ENCODE measurements at places on chromosomes 5 and 9.

- DNase-seq = no peak
Measured at GRCh38 chr9:109181284-109181683, 14.2 kb upstream of the FRRS1L start.

- DNase-seq = no peak
Measured at GRCh38 chr9:81849631-81850259, 78.5 kb upstream of the SPATA31D4 start.

DNA sequence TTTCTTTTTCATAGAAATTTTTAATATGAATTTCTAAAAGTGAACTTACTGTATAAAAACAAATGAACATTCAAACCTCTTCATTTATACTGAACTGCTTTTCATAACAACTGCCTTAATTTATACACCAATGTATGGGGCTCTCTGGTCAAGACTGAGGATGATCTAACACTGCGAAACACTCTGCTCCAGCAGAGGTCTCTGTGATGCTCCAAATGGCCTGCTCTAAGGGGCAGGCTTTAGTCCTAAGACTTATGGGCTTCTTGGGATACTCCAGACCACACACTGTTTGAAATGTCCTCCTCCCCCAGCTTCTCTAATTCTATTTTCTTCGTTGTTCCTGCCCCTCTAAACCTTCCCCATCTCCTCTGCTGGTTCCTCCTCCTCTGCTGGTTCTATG is 58.5 kb downstream of the LIFR start:
- no peak for DNase-seq

- no peak for DNase-seq
Measured at GRCh38 chr5:170368586-170368985, 20.6 kb downstream of the KCNMB1 start.

DNA sequence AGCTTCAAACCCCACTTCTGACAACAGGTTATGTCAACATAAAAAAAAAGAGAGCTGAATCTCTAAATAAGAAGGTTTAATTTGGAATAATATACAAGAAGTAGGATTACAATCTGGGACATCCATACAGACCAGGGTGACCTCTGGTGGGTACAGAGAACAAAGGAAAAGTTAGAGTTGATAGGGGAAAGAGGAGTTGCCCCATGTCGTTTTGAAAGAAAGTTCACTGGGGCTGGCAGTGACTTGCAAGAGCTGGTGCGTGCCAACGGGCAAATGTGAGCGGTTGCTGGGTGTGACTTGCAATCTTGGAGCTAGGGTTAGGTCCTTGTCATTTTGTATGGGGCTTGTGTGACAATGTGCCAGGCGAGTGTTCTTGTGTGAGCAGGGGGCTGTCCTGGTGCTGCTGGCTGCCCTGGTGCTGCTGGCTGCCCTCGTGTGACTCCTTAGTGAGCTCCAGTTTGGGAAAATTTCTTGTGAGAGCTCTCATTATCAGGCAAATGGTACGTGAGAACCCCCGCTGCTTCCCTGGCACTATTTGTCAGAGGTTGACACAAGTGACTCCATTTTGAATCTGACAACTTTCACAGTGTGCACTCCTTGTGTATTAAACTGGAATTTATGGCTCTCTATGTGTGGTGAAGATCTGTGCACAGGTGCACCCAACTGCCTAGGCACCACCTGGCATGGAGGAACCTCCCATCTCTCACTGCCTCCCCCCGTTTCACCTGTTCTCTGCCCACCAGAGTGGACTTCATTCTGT is 69.8 kb downstream of the UBE2QL1 start:
- DNase-seq = no peak

DNA sequence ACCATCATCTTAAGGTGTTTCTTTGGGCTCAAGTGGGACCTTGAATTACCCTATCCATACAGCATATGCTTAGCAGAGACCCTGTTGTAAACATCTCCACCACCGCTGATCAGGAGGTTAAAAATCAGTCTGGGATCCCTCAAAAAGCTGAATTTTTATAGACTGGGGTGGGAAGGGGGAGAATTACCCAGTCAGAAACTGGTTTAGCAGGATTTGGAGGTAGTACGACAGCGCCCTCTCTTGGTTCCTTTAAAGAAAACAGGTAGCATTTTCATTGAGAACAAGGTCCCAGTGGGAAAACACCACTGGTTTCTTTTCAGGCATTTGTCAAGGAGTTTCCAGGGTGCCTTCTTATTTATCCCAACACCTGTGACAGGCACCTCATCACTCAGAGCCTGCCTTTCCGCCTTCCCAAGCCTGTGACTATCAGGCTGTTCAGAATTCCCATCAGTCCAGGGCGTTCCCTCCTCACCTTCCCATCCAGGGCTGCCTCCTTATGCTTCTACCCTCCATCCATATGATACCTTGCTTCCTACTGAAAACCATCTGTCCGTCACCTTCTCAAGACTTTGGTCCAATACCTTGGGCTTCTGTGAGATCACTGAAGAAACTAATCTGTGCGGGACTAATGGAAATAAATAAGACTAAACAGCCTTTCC is 203.8 kb upstream of the RAI14 start:
- no peak for DNase-seq

GRCh38 chr9:87678650-87679355 is 47.1 kb upstream of the CTSL start:
- no peak for DNase-seq

GRCh38 chr9:34102796-34103195 is 23.7 kb downstream of the DCAF12 start:
- DNase-seq = no peak

DNA sequence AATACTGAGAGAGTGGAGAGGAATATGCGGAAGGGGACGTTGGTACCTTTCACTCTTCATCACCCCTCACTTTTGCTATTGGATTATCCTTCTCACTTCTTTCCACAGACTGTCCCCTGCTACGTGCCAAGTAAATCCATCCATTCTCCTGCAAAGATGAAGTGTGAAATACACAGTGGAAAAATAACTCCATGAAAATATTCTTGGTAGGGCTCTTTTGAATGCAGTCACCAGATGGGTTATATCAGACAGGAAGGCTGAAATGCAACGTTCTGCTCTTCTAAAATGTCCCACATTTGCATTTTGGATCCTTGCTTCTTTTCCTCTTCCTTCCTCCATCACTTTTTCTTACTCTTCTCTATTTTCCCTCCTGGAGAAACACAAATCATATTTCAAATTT is 510.3 kb upstream of the CLINT1 start:
- no peak for DNase-seq

DNA sequence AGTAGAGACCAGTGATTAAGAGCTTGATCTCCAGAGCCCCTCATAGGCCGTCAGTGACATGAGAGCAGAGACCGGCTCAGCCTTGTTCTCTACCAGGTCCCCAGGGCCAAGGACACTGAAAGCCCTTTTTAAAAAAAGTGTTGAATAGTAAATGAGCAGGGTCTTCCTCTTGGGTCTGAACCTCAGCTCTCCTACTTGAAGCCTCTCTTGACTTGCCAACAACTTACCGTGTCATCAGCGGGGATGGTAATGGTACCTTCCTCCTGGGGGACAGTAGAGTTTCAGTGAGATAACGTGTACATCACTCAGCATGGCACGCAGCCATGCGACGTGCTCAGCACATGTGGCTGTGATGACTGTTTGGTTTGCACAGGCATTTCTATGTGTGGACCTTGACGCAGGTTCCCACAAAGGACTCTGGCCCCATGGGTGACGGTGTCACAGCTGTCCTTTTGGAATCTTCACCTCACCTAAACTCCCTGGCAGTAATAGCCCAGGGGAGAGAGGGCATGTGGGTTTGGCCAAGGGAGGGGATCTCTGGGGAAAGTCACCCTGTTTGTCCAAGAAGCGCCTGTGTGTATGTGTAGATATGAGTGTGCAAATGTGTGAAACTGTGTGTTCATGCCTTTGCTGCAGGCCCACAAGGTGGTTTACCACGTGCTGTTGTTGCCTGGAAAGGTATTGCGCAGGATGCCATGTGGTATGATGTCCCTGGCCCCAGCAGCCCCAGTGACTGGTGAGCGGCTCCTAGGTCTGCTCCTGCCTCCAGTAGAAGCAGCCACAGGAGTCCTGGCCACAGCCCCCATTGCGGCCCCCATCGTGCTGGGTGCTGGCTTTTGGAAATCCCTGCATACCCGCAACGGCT is 18.7 kb downstream of the ERGIC1 start:
- no peak for DNase-seq

- no peak for DNase-seq
Measured at GRCh38 chr5:111810112-111810511, 53.1 kb upstream of the NREP start.

- no peak for DNase-seq
Measured at GRCh38 chr5:6829150-6829784, 116.0 kb downstream of the TENT4A start.

DNA sequence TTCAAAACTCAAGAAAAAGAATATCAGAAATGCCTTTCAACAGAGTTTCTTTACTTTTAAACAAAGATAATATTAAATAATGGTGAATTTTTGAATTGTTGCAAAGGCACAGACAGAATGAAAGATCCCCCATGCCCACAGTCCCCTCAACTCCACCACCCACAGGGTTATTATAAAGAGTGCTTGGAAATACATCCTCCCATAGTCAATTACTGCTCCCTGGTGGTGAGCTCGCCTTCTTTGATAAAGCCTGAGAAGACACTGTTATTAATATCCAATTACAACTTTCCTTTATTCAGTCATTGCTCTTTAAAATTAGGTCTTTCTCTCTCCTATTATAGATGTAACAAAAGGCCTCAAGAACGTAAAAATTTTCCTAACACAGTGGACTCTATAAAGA is 490.2 kb upstream of the RORB start:
- DNase-seq = no peak

DNA sequence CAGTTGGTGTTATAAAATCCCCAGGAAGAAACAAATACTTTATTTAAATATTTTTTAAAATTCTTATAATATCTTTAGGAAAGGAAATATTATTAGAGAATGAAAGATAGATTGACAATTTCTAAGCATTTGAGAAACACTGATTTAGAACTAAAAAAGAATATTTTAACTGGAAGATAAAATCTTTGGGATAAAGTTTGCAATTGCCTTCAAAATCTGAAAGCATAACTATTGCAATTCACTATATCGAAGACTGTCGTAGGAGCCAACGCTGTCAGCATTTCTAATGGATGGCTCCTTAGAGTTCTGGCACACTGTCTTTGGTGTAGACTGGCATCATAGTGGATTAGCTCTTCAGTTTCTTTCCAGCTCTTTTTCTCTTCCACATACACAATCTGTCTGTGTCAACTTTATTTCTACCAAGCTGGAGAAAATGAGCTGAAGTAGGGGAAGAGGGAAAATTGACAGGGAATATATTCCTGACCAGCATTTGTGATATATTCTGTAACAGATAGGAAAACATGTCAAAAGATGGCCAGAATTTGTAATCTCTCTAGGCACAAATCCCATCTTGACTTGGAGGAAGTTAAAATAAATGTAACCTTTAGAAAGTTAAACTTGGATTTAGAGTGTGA is 1561.4 kb downstream of the MAT2B start:
- DNase-seq = no peak

GRCh38 chr9:73325983-73326382 is 174.3 kb downstream of the ANXA1 start:
- no peak for DNase-seq

- DNase-seq = no peak
Measured at GRCh38 chr9:37954581-37954981, 50.7 kb upstream of the SLC25A51 start.

DNA sequence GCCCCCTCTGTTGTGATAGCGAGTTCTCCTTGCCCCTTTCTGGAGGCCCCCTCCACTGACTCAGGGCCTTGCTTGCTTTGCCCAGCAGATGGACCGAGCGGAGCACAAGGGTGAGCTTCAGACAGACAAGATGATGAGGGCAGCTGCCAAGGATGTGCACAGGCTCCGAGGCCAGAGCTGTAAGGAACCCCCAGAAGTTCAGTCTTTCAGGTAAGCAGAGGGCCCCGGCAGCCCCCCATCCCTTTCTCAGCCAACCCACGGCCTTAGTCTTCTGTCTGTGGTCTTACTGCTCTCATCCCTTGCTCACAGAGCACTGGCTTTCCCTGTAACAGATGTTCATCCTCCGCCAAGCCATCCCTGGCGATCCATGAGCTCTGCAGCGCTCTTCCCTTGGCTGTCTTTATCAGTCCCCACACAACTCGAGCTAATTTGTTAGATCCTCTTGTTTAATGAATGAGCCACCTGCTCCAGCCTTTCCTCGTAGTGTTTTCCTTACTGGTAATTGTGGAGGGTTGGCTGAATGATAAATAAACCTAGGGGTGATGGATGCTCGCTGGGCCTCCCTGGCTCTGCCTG is 18.4 kb upstream of the RARS1 start:
- no peak for DNase-seq

DNA sequence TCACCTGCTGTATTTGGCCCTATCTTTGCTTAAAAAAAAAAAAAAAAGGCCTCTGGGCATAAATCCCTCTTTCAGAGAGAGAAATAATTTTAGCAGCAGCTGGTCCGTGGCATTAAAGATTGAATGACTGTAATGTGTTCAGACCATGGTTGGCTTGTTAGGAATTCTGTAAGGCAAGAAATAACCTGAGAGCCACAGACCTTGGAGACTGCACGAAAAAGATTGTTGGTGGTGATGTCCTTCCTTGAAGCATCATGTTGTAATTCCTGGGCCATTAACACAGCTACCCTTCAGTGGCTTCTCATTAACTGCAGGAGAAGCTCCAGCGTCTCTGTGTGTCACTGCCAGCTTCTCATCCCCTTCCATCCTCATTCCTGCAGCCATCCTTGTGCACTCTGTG is 79.0 kb downstream of the SGCD start:
- no peak for DNase-seq

GRCh38 chr9:119284118-119284517 is 85.1 kb downstream of the BRINP1 start:
- DNase-seq = no peak

GRCh38 chr5:130652176-130652575 is 512.9 kb downstream of the HINT1 start:
- DNase-seq = no peak

GRCh38 chr9:110995420-110996340 is 42.6 kb downstream of the LPAR1 start:
- no peak for DNase-seq

GRCh38 chr9:131279863-131280570 is 3.7 kb upstream of the FAM78A start:
- DNase-seq = no peak

DNA sequence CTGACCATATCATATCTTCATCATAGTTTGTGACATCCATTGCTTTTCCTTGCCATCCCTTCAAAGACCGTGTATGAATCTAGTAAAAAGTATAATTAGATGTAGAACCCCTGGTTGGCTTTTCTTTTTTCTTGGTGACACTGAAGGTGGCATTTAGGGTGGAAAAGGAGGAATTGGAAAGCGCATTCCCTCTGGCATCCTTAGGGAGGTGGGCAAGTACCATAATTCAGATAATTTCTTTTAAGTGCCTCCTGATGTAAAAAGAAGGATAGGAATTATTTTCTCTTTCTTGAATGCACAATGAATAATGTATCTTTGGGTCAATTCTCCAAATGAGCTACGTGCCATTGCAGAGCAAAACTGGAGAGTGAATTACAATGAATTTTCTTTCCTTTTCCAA is 73.2 kb upstream of the SMARCA2 start:
- DNase-seq = no peak

- DNase-seq = no peak
Measured at GRCh38 chr9:104766025-104766424, 2.1 kb downstream of the NIPSNAP3B start.
